Osteocyte (in vitro differentiated cells): ENCODE measurements at places on chromosomes 11 and 22.

DNA sequence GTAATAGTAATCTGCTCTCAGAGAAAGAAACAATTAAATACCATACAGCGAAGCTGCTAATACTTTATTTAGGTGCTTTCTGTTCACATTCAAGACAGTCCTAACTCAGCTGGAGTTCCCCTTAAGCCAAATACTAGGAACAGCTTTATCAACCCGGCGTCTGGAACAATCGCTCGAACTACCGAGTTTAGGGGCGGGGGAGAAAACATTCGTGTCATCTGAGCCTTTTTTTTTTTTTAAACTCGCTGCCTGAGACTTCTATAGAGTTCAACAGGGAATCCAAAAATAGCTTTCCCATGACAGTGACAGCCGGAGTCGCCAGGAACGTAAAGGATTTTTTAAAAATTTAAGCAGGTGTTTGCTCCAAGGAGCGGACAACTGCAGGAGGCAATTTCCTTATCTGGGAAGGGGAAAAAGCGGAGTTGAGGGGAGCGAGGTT, 852 bp downstream of the TRAF6 start:
- H3K27me3 ChIP-seq: no peaks in the 10 kb centered on the region
- peak overlapping the region; percentile 90 for H3K27ac ChIP-seq
- peak overlapping the region; percentile 97 for H3K4me3 ChIP-seq
- peaks cover 31% of the 10 kb centered on the region for H3K4me1 ChIP-seq
- no peak for DNase-seq

GRCh38 chr11:87870086-87870485, 305.2 kb downstream of the RAB38 start:
- no peak for DNase-seq
- no peak overlapping the region for H3K27ac ChIP-seq
- H3K4me3 ChIP-seq: no peak overlapping the region
- no peaks in the 10 kb centered on the region for H3K27me3 ChIP-seq

DNA sequence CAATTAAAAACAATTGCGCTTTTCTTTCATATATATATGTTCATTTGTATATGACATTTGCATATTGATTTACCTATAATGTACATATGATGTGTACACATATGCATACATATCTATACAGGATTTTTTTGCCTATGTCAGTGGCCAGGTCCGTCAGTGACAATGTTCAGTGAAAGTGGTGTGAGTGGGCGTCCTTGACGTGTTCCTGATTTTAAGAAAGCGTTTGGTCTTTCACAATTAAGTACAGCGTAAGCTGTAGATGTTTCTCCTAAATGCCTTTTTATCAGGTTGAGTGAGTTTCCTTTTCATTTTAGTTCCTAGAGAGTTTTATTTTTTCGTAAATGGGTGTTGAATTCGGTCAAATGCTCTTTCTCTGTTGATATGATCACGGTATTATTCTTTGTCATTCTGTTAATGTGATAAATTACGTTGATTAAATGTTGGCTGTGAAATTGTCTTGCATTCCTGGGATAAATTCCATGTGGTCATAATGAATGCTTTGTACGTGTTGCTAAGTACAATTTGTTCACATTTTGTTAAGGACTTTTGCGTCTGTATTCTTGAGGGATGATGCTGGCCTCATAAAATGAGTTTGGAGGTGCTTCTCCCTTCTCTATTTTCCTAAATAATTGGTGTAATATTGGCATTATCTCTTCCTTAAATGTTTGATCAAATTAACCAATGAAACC, 10.6 kb upstream of the GNB1L start:
- no peaks in the 10 kb centered on the region for H3K27me3 ChIP-seq
- H3K4me1 ChIP-seq: peaks cover 9% of the 10 kb centered on the region
- H3K36me3 ChIP-seq: no peaks in the 10 kb centered on the region
- no peak overlapping the region for H3K27ac ChIP-seq
- DNase-seq: no peak

DNA sequence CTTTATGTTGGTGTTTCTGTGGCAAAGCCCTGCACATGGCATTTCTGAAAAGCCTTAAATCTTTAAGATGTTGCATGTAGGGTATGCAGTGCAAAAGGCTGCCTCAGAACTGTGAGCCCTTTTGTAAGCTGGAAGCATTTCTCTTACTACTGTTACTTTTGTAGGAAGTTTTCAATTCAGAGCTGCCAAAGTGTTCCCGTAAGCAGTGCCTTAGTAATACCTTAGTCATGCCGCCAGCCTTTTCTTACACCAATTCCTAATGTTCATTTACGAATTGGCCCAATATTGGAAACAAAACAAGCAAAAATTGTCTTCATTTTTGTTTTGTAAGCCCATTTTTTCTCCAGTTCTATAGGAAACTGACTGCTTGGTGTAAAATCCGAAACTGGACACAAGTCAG, 67.4 kb upstream of the RASSF10 start:
- H3K27me3 ChIP-seq: no peaks in the 10 kb centered on the region
- H3K27ac ChIP-seq: no peak overlapping the region
- DNase-seq: no peak
- peaks cover 10% of the 10 kb centered on the region for H3K4me1 ChIP-seq

GRCh38 chr11:34264303-34265110, 93.3 kb downstream of the ABTB2 start:
- H3K4me1 ChIP-seq: peaks cover 31% of the 10 kb centered on the region
- no peak overlapping the region for H3K4me3 ChIP-seq
- no peak for DNase-seq
- no peaks in the 10 kb centered on the region for H3K36me3 ChIP-seq
